GM12865 (cell line): ENCODE measurements at places on chromosomes 2 and 18.

DNA sequence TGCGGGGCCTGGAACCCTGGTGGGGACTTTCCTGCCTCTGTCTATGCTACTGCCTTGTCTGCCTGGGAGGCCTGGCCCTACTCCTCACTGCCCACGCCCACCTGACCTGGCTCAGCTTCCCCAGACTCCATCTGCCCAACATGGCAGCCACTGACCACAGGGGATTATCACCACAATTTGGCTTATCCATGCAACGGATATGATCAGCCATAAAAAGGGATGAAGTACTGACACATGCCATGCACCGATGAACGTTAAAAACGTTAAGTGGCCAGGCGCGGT is 5.9 kb upstream of the KCNF1 start:
- no peak for DNase-seq

- DNase-seq = no peak
These were observed 26.9 kb upstream of the DARS1 start for GRCh38 chr2:136012315-136012714.

DNA sequence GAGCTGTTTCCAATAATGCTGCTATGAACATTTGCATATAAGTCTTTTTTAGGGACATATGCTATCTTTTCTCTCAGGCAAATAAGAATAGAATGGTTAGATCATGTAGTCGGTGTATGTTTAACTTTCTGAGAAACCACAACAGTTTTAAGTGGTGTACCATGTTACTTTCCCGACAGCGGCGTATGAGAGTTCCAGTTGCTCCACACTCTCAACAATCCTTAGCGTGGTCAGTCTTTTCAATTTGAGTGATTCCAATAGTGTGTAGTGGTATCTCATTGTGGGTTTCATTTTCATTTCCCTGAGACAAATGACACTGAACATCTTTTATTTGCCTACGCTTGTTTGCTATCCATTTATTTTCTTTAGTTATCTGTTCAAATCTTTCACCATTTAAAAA is 149.5 kb downstream of the ACOXL start:
- peak; percentile 81 for DNase-seq

- no peak for DNase-seq
These were observed 816.8 kb upstream of the CRIM1 start for GRCh38 chr2:35538796-35539195.
